Pancreas (tissue), 10 donors: ENCODE measurements at places on chromosomes 13 and 19. TPM values are rescaled to one million over a fixed set of nuclear protein-coding genes. Genes with fewer than 3 reads are reported as not detected.

SIGLEC9 gene
- 0.80 TPM for polyA plus RNA-seq

SIGLEC8 gene
- 0.07 TPM for polyA plus RNA-seq

IGLON5 gene
- 0.08 TPM for polyA plus RNA-seq

FCHO1 gene
- polyA plus RNA-seq = 1.4 TPM

CD79A gene
- 0.11 TPM for polyA plus RNA-seq

PSG7 gene
- polyA plus RNA-seq = not detected

DNA sequence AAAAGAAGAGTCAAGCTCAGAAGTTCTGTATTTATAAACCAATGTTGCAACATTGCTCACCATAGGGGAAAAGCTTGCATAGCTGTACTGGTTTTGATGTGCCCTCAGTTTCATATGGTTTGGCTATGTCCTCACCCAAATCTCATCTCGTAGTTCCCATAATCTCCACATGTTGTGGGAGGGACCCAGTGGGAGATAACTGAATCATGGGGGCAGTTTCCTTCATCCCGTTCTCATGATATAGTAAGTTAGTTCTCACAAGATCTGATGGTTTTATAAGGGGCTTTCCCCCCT lies 73.9 kb downstream of the TNFRSF19 start:
- H3K4me1 ChIP-seq = no peaks in the 10 kb centered on the region
- no peak for DNase-seq
- no peaks in the 10 kb centered on the region for H3K36me3 ChIP-seq
- no peak overlapping the region for H3K4me3 ChIP-seq
- H3K27me3 ChIP-seq = no peaks in the 10 kb centered on the region
- H3K27ac ChIP-seq = no peak overlapping the region

DNA sequence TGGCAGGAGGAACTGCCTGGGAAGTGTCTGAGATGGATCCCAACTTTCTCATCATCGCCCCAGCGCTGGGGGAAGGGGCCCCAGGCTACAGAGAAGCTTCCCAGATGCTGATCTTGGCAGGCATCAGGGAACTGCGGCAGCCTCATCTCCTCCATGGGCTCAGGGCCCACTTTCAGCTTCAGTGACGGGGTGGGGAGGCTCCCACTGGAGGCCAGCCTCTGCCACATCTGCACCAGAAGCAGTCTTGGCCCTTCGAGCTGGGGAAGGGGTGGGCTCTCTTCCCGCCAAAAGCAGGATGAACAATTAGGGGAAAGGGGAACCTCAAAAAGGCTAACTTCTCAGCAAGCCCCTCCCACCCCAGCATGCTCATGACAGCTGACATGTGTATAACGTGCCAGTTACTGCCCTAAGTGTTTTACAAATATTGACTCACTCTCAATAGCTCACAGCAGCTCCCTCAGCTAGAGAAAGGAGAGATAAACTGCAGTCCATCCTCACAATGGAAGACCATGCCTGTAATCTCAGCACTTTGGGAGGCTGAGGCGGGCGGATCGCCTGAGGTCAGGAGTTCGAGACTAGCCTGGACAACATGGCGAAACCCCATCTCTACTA lies 7.1 kb upstream of the S1PR2 start:
- H3K4me3 ChIP-seq = no peak overlapping the region
- no peak for DNase-seq
- H3K27ac ChIP-seq = no peak overlapping the region
- H3K27me3 ChIP-seq = no peaks in the 10 kb centered on the region
- no peaks in the 10 kb centered on the region for H3K36me3 ChIP-seq
- no peaks in the 10 kb centered on the region for H3K4me1 ChIP-seq

- H3K4me3 ChIP-seq = no peak overlapping the region
- no peaks in the 10 kb centered on the region for H3K36me3 ChIP-seq
- H3K27ac ChIP-seq = no peak overlapping the region
- H3K27me3 ChIP-seq = no peaks in the 10 kb centered on the region
- H3K4me1 ChIP-seq = no peaks in the 10 kb centered on the region
Measured at GRCh38 chr13:72120632-72121031, 253.6 kb upstream of the DACH1 start.

DNA sequence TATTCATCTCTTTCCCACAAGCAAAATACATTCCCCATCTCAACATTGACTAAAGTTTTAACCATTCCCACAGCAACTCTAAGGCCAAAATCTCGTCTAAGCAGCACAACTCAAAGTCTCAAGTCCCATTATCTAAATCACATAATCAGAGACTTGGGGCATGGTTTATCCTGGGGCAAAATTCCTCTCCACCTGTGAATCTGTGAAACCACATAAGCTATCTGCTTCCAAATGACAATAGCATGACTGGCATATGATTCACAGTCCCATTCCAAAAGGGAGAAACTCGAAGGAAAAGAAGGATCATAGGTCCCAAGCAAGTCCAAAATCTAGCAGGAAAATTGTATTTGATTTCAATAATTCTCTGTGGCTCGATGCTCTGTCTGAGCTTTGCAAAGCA lies 73.0 kb downstream of the ANKRD10 start:
- no peaks in the 10 kb centered on the region for H3K27me3 ChIP-seq
- no peak for DNase-seq
- no peaks in the 10 kb centered on the region for H3K4me1 ChIP-seq
- H3K27ac ChIP-seq = no peak overlapping the region
- H3K4me3 ChIP-seq = no peak overlapping the region

GRCh38 chr13:89740994-89741685 lies 1606.3 kb upstream of the MIR17HG start:
- DNase-seq = no peak
- H3K27ac ChIP-seq = no peak overlapping the region
- no peaks in the 10 kb centered on the region for H3K27me3 ChIP-seq
- H3K4me3 ChIP-seq = no peak overlapping the region
- H3K36me3 ChIP-seq = no peaks in the 10 kb centered on the region

- H3K4me1 ChIP-seq = no peaks in the 10 kb centered on the region
- no peak overlapping the region for H3K4me3 ChIP-seq
- DNase-seq = no peak
- H3K27me3 ChIP-seq = no peaks in the 10 kb centered on the region
Measured at GRCh38 chr13:102040812-102041211, 361.0 kb downstream of the FGF14 start.

DNA sequence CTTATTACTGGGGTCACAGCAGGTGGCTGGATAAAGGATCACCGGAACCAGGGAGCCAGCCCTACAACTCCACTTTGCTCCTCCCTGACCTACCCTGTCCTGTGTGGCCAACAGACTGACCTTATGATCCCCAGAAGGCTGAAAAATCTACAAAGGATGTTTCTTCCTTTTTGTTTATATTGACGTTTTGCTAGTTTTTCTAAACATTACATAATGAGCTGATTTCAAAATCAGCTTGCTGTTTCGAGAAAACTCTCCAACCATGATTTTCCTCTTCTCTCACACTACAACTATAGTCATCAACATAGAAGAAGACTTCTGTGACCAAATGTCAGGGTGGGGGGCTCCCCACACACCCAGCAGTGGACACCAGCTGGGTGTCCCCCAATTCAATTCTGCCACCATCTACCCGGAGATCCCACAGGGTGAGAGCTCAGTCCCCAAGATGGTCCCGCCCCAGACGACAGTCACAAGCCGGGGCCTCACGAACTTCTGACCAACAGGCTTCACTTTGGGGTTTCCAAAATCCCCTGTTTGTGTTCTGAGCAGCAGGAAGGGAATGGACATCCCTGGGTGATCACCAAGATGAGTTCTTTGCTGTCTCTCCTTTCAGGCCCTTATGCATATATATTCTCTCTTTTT lies 35.0 kb downstream of the ZNF536 start:
- DNase-seq = no peak
- peaks cover 11% of the 10 kb centered on the region for H3K27me3 ChIP-seq

- H3K36me3 ChIP-seq = no peaks in the 10 kb centered on the region
- H3K27me3 ChIP-seq = no peaks in the 10 kb centered on the region
- DNase-seq = peak; percentile 26
- H3K4me1 ChIP-seq = no peaks in the 10 kb centered on the region
Measured at GRCh38 chr13:113736258-113736731, 22.7 kb upstream of the TMEM255B start.
